ENCODE measurements at places on chromosomes 7 and 10.
A peak's percentile ranks its signal among the peaks of the same experiment; 100 is the strongest.

DNA sequence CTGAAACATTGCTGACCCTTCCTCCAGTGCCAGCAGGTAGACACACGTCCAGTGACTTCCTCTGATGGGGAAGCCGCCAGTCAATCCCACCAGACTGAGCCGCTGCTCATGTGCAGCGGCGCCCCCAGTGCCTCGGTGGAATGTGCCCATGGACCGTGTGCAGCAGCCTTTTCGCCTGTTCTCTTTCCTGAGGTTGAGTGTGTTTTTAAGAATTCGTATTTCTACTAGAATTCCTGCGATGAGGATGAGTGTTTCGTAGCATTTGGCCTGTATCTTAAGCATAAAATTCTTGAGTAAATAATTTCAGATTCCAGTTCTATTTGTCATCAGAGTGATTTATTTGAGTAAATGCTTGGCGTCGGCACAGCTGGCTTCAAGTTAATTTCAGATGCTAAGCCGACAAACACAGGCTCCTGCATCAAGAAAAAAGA is 35.4 kb downstream of the BNIP3 start:
- DNase-seq = no peak
- H3K4me1 ChIP-seq = no peaks in the 10 kb centered on the region
- no peak overlapping the region for H3K4me3 ChIP-seq
- H3K27me3 ChIP-seq = no peaks in the 10 kb centered on the region
- H3K36me3 ChIP-seq = peaks cover 58% of the 10 kb centered on the region
- peak overlapping the region; percentile 31 for H3K27ac ChIP-seq

- no peak for DNase-seq
- no peak overlapping the region for H3K4me3 ChIP-seq
- peaks cover 11% of the 10 kb centered on the region for H3K4me1 ChIP-seq
- H3K36me3 ChIP-seq = no peaks in the 10 kb centered on the region
- no peaks in the 10 kb centered on the region for H3K27me3 ChIP-seq
Observed at GRCh38 chr7:7868572-7868899, 100.1 kb upstream of the GLCCI1 start.

- DNase-seq = no peak
- no peaks in the 10 kb centered on the region for H3K36me3 ChIP-seq
- H3K27me3 ChIP-seq = no peaks in the 10 kb centered on the region
- no peak overlapping the region for H3K27ac ChIP-seq
Observed at GRCh38 chr10:51510231-51510630, 189.2 kb downstream of the CSTF2T start.

- peaks cover 14% of the 10 kb centered on the region for H3K4me1 ChIP-seq
- H3K36me3 ChIP-seq = no peaks in the 10 kb centered on the region
- H3K4me3 ChIP-seq = no peak overlapping the region
- peak overlapping the region; percentile 60 for H3K27ac ChIP-seq
- H3K27me3 ChIP-seq = peaks cover 11% of the 10 kb centered on the region
Observed at GRCh38 chr10:8321990-8322389, 267.5 kb downstream of the GATA3 start.

GRCh38 chr7:38796626-38797501 is 112.1 kb downstream of the VPS41 start:
- H3K4me3 ChIP-seq = no peak overlapping the region
- no peak overlapping the region for H3K27ac ChIP-seq
- no peaks in the 10 kb centered on the region for H3K4me1 ChIP-seq
- peaks cover 12% of the 10 kb centered on the region for H3K36me3 ChIP-seq
- peak; percentile 41 for DNase-seq

- H3K27me3 ChIP-seq = no peaks in the 10 kb centered on the region
- no peak overlapping the region for H3K27ac ChIP-seq
- no peak for DNase-seq
- H3K36me3 ChIP-seq = no peaks in the 10 kb centered on the region
Observed at GRCh38 chr10:132915411-132915810, 27.0 kb downstream of the CFAP46 start.

DNA sequence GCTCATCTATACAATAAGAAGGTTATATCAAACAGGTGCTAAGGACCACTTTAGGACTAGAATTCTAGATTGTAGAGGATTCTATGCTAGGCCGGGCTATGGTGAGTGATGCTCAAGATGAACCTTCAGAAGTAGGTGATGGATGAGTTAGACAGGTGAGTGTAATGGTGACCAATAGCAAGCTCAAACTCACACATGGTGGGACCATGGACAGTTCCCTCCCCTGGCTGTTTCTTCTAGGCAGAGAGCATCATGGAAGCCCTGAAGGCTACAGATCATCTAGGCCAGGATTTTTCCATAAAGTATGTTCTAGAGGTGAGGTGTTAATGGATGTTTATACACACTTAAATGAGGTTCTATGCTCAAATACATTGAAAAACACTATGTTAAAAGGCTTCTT is 162.2 kb upstream of the WDR11 start:
- no peaks in the 10 kb centered on the region for H3K4me1 ChIP-seq
- no peak for DNase-seq
- H3K27me3 ChIP-seq = no peaks in the 10 kb centered on the region
- no peaks in the 10 kb centered on the region for H3K36me3 ChIP-seq
- no peak overlapping the region for H3K4me3 ChIP-seq

DNA sequence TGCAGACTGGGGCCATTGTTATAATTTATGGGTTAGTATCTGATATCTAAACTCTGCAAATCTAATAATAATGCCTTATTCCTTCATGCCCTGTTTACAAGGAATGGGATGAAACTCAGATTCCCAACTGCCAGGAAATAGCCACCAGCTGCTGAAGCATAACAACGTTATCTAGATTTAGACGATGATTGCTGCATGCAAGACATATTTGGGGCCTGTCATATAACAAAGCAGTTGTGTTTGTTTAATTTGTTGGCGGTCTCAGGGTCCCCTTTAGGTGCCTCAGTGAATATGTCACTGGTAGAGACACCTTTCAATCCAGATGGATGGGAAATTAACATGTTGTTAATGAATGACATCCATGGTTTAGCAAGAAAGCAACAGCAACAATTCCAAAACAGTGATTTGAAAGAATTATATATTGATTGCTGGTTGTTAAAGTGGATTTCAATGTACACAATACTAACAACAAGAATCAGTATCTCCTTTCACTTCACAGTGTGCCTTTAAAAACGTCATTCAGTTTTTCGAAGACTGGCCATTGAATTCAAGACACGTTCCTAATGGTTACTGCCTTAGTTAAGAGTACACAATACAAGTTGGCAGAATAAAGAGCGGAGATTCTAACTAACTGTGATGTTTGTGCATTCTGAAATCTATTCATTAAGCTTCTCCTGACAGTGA is 860.6 kb upstream of the CELF2 start:
- H3K27ac ChIP-seq = no peak overlapping the region
- H3K36me3 ChIP-seq = no peaks in the 10 kb centered on the region
- H3K4me3 ChIP-seq = no peak overlapping the region
- no peaks in the 10 kb centered on the region for H3K27me3 ChIP-seq
- no peak for DNase-seq

- DNase-seq = no peak
- no peaks in the 10 kb centered on the region for H3K36me3 ChIP-seq
- no peak overlapping the region for H3K4me3 ChIP-seq
- H3K27ac ChIP-seq = no peak overlapping the region
- no peaks in the 10 kb centered on the region for H3K4me1 ChIP-seq
Observed at GRCh38 chr7:152967958-152968357, 208.4 kb downstream of the ACTR3B start.

DNA sequence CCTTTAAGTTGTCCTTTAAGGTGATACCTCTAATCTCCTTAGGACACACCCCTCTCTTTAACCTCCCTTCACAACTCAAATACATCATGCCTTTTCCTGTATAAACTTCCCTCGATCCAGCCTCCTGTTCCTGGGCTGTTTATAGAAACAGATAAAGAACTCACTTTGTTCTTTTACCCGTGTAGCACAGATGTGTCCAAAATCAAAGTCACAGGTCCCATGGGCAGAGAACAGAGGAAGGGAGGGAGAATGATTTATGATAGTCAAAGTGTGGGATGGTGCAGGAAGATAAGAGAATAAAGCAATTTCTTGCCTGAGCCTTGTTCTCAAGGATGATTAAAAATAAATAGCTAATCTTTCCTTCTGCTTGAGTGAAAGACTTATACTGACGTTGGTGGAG is 50.3 kb upstream of the CABCOCO1 start:
- no peaks in the 10 kb centered on the region for H3K27me3 ChIP-seq
- H3K4me3 ChIP-seq = no peak overlapping the region
- DNase-seq = no peak
- no peaks in the 10 kb centered on the region for H3K36me3 ChIP-seq

GRCh38 chr10:87657371-87657770 is 2.3 kb upstream of the PAPSS2 start:
- peaks cover 4% of the 10 kb centered on the region for H3K4me1 ChIP-seq
- H3K4me3 ChIP-seq = no peak overlapping the region
- no peaks in the 10 kb centered on the region for H3K36me3 ChIP-seq
- no peaks in the 10 kb centered on the region for H3K27me3 ChIP-seq
- no peak for DNase-seq

DNA sequence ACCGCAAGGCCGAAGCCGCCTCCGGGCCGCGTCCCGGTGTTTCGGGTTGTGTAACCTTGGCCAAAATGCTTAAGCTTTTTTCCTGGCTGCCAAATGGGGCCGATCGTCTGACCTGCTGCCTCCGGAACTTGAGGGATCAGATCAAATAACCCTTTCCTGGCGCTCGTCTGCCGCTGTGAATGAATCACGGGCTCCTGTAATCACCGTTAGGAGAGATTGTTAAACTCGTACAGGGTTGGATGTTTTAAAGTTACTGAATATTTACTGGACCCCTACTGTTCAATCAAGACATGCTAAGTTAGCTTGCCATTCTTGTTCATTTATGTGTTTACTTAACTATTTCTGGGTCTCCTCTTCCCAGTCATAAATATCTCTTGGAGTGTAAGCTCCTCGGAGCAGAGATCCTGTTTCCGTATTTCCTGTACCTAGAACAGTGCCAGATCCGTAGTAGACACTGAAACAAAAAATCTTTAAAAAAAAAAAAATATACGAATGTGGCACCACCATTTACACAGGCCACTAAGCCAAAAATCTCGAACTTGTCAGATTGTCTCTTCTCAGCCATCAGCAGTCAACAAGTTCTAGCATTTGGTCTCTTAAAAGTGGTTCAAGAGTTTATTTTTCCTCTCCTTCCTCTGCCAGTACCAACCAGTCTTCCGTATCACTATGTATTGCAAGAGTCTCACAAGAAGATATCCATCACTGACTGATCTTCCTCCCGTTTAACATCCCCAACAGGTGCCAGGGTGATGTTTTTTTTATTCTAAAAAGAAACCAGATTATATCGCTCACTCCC is 650 bp upstream of the TM9SF3 start:
- peaks cover 5% of the 10 kb centered on the region for H3K36me3 ChIP-seq
- H3K4me3 ChIP-seq = peak overlapping the region; percentile 92
- no peaks in the 10 kb centered on the region for H3K27me3 ChIP-seq
- H3K4me1 ChIP-seq = peaks cover 15% of the 10 kb centered on the region
- H3K27ac ChIP-seq = peak overlapping the region; percentile 97
- DNase-seq = no peak

- no peaks in the 10 kb centered on the region for H3K36me3 ChIP-seq
- H3K27me3 ChIP-seq = no peaks in the 10 kb centered on the region
- no peak overlapping the region for H3K27ac ChIP-seq
- DNase-seq = no peak
- H3K4me3 ChIP-seq = no peak overlapping the region
- no peaks in the 10 kb centered on the region for H3K4me1 ChIP-seq
Observed at GRCh38 chr10:131132681-131133080, 178.8 kb downstream of the TCERG1L start.

DNA sequence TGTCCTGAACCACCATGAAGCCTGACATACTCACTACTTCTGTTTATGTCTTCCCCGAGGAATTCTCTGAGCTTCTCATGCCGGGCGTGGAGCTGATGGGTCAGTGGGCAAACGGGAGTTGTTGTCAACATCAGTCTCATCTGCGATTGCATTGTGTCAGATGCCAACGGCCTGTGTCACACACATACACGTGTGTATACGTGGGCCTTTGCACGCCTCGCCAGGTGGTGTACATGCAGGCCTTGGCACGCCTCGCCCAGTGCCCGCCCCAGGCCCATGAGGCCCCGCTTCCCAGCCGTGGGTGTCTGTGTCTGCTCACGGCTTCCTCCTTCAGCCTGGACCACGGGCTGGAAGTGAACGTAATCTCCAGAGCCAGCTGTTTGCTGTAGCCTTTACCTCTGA is 7.5 kb upstream of the CSGALNACT2 start:
- peak; percentile 28 for DNase-seq
- H3K4me3 ChIP-seq = no peak overlapping the region
- H3K27me3 ChIP-seq = no peaks in the 10 kb centered on the region
- peak overlapping the region; percentile 50 for H3K27ac ChIP-seq

- H3K27me3 ChIP-seq = no peaks in the 10 kb centered on the region
- no peaks in the 10 kb centered on the region for H3K36me3 ChIP-seq
- no peak overlapping the region for H3K4me3 ChIP-seq
- no peaks in the 10 kb centered on the region for H3K4me1 ChIP-seq
- no peak for DNase-seq
- H3K27ac ChIP-seq = no peak overlapping the region
Observed at GRCh38 chr7:94897541-94897940, 9.9 kb upstream of the PPP1R9A start.

GRCh38 chr7:26709210-26709990 is 155.0 kb downstream of the SKAP2 start:
- H3K27me3 ChIP-seq = no peaks in the 10 kb centered on the region
- no peak overlapping the region for H3K4me3 ChIP-seq
- H3K36me3 ChIP-seq = no peaks in the 10 kb centered on the region
- no peak overlapping the region for H3K27ac ChIP-seq
- 0 out of 2 replicates have a peak, but pooled peaks cover 6% of the 10 kb centered on the region for H3K4me1 ChIP-seq
- no peak for DNase-seq

DNA sequence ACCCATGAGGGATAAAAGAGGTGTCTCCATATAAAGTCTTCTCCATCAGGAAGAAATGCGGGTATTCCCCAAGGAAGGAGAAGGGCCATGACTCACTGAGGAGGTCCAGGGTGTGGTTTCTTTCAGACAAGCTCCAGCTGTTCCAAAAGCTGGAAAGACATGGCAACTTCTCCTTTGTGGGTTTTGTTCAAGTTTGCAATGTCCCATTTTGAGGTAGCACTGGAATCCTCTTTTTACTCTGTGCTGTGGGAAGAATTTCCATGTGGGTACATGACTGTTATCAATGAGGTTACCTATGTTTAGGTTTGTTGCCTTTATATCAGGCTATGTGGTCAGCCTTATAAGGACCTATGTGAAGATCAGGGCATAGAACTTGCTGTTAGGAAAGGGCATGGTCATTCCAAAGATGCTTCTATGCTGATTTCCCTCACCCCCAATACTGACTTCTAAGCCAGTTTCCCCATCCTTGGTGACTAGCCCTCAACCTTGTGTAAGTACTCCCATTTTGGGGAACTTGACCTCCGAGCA is 697.5 kb downstream of the INHBA start:
- no peaks in the 10 kb centered on the region for H3K27me3 ChIP-seq
- no peaks in the 10 kb centered on the region for H3K36me3 ChIP-seq
- no peak overlapping the region for H3K27ac ChIP-seq
- peaks cover 6% of the 10 kb centered on the region for H3K4me1 ChIP-seq
- no peak for DNase-seq
- no peak overlapping the region for H3K4me3 ChIP-seq

GRCh38 chr10:90849956-90850749 is 7.7 kb downstream of the HTR7 start:
- H3K36me3 ChIP-seq = no peaks in the 10 kb centered on the region
- H3K27ac ChIP-seq = no peak overlapping the region
- no peak overlapping the region for H3K4me3 ChIP-seq
- DNase-seq = no peak
- H3K27me3 ChIP-seq = peaks cover 20% of the 10 kb centered on the region

GRCh38 chr10:89744026-89744425 is 42.6 kb downstream of the KIF20B start:
- 0 out of 2 replicates have a peak, but pooled peaks cover under 1% of the 10 kb centered on the region for H3K36me3 ChIP-seq
- H3K27ac ChIP-seq = peak overlapping the region; percentile 11
- no peaks in the 10 kb centered on the region for H3K27me3 ChIP-seq
- no peak for DNase-seq
- no peaks in the 10 kb centered on the region for H3K4me1 ChIP-seq
- H3K4me3 ChIP-seq = no peak overlapping the region

Data from SK-N-SH (cell line).